IPS DF 19.7 (cell line): ENCODE measurements at places on chromosomes 13 and 19.

DNA sequence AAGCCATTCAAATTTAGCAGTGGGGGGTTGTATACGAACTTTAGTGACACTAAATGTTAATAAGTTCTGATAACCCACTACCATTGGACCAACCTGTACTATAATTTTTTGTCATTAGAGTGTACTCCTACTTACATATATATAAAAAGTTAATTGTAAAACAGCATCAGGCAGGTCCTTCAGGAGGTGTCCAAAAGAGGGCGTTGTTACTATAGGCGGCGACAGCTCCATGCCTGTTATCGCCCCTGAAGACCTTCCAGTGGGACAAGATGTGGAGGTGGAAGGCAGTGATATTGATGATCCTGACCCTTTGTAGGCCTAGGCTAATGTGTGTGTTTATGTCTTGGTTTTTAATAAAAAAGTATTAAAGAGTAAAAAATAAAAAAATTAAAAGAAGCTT lies 27.5 kb downstream of the SPRYD7 start:
- no peak for DNase-seq

- no peak for DNase-seq
Observed at GRCh38 chr19:7288131-7288530, 6.1 kb downstream of the INSR start.

DNA sequence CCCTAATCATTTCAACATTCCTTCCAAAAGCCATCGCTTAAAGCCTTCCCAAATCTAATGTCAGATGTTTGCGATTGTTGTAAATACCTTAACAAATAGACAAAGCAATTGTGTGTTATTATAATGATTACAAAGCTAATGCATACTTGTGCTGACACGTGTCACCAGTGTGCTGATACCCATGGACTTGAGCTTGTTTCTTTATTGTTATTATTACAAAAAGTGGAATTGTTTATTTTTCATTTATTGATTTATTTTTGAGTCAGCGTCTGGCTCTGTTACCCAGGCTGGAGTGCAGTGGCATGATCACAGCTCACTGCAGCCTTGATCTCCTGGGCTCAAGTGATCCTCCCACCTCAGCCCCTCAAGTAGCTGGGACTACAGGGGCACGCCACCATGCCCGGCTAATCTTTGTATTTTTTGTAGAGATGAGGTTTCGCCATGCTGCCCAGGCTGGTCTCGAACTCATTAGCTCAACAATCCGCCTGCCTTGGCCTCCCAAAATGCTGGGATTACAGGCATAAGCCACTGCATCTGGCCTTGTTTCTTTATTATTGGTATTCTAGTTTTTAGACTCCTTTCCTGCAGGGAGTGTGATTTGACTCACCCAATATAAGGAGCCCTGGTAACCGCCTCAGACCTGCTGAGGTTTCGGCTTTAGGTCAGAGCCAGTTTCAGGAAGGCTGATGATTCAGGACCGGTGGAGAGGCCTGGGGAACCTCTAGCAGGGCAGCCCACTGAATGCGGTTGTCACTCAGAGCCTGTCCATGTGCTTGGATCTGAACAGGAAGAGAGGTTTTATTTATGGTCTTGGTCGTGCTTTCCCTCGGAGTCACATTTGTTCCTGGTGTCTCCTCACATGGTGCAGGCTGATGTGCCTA lies 2.1 kb upstream of the FBXO17 start:
- DNase-seq, result no peak

DNA sequence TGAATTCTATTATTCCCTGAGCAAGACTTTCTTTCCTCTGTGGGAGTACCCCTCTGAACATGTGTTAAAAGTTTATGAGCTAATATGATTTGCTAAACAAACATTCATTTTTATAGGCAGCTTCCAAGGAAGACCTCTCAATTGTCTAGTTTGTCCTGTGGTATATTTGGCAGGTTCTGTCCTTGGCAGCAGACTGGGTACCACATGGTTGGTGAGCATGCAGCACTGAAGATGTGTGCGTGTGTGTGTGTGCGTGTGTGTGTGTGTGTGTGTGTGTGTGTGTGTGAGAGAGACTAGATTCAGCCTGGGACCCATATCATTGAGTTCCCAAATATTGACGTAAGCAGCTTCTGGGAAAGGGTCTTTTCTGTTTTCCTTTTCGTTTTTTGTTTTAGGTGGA lies 24.0 kb downstream of the FGF9 start:
- DNase-seq, result no peak

GRCh38 chr13:46894568-46894967 lies 2.3 kb downstream of the HTR2A start:
- DNase-seq, result no peak

DNA sequence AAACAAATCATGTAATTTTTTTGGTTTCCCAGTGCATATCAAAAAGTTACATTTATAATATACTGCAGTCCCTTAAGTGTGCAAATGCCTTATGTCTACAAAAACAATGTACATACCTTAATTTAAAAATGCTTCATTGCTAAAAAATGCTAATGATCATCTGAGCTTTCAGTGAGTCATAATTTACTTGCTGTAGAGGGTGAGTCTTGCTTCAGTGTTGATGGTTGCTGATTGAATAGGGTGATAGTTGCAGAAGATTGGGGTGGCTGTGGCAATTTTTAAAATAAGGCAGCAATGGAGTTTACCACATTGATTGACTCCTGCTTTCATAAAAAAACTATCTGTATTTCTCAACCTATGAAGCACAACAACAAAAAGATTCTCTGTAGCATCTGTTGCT lies 613.9 kb downstream of the TBC1D4 start:
- DNase-seq, result no peak

GRCh38 chr19:35460608-35461007 lies 12.6 kb downstream of the FFAR2 start:
- no peak for DNase-seq

- no peak for DNase-seq
Observed at GRCh38 chr13:32647926-32648325, 61.7 kb downstream of the PDS5B start.

DNA sequence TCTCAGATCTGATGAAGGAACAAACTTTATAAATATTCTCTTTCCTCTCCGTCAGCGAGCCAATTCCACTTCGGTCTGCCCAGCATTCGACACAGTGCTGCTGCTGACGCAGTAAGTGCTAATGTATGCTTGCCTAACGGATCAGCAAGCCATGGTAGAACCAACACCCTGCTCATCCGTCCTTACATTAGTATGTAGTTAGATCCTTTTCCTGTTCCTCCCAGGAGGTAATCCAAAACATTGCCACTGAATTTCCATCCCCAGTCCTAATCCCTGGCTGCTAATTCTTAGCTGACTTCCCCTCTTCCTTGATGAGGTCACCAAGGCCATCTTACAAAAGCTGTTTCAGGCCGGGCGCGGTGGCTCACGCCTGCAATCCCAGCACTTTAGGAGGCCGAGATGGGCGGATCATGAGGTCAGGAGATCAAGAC lies 88.0 kb downstream of the STARD13 start:
- no peak for DNase-seq

DNA sequence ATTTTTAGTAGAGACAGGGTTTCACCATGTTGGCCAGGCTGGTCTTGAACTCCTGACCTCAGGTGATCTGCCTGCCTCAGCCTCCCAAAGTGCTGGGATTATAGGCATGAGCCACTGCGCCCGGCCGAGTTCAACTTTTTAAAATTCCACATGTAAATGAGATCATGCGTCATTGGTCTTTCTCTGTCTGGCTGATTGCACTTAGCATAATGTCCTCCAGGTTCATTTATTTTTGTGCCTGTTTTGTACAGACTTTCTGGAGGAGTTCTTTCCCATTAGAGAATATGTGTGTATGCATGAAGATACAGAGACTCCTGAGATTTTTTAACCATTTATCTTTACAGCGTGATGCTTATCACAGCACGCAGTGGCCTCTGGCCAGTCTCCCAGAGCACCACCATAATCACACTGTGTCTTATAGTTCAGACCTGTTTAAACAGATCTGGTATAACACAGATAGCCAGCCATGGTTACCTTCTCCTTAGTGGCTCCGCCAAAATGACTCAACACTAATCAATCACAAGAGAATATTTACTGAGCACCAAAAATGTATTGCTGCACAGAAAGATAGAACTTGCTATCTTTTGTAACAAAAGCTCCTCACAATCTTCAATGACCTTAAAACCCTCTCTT lies 11.4 kb upstream of the STARD13 start:
- no peak for DNase-seq

- DNase-seq, result no peak
Observed at GRCh38 chr19:8610936-8611300, 403 bp upstream of the ADAMTS10 start.

DNA sequence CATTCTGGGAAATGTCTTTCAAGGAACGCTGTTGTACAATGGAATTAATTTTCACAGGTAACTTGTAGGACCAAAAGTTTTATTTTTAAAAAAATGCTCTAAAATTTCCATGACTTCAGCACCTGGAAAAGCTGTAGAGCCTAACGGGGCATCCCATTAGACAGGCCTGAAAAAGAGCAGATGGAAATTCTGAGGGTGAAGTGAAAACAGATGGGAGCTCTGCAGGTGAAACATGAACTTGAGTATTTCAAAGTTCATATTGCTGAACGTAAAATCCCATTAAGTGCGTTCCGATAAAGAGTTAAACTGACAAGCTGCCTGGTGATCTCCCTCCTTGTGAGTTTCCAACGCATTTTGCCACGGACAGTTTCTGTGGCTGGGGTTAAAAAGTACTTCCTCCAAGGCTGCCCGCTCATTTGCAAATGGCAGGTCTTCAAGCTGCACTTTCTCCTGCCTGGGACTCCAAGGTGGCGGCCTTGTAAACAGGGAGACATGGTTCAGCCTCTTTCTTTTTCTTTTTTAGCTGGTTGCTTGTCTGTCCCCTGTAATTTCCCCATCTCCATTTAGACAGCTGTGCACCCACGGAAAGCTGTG lies 450.4 kb downstream of the FGF9 start:
- no peak for DNase-seq

DNA sequence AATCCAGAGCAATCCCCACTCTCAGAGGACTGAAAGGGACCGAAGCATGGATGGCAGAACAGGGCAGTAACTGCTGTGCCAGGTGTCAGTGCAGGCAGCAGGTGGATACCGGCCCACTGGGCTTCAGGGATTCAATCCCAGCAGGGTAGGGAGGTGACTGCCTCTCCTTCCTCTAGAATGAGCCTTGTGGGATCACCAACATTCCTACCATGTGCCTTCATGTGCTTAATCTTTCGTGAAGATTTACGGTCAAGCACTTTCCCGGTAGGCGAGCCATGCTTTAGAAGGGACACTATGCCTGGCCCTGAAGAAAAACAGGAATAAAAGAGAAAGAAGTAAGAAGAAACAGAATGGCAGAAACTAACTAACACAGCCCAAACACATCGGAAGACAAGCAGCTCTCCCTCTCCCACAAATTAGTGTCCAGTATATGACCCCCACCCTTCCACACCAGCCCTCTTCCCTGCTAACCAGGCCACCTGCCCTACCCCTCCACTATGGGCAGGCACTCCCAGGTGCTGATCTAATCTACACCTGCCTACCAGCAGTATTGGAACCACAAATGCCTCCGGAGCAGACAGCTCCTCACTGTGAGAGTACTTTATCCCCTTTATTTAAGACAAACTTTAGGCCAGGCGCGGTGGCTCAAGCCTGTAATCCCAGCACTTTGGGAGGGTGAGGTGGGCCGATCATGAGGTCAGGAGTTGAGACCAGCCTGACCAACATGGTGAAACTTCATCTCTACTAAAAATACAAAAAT lies 162.5 kb downstream of the NUFIP1 start:
- no peak for DNase-seq

GRCh38 chr13:32849369-32849768 lies 166.9 kb upstream of the KL start:
- no peak for DNase-seq

DNA sequence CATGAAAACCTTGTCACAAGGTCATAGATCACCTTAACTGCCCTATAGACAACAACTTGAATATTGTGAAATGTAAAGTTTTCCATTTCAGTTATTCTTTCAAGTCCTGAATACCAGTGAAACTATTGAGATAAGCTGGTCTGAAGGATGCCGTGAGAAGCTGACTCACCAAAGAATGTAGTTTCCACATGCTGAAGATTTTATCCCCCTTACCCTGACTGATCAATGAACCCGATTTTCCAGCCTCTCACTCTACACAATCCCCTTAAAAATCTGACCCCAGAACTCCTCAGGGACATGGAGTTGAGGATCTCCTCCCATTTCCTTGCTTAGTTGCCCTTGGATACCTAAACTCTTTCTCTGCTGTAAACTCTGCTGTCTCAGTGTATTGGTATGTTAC lies 67.5 kb downstream of the POSTN start:
- DNase-seq, result no peak

- no peak for DNase-seq
Observed at GRCh38 chr13:27810009-27810408, 17.7 kb downstream of the GSX1 start.

GRCh38 chr13:59494560-59494970 lies 669.2 kb downstream of the DIAPH3 start:
- DNase-seq, result no peak

DNA sequence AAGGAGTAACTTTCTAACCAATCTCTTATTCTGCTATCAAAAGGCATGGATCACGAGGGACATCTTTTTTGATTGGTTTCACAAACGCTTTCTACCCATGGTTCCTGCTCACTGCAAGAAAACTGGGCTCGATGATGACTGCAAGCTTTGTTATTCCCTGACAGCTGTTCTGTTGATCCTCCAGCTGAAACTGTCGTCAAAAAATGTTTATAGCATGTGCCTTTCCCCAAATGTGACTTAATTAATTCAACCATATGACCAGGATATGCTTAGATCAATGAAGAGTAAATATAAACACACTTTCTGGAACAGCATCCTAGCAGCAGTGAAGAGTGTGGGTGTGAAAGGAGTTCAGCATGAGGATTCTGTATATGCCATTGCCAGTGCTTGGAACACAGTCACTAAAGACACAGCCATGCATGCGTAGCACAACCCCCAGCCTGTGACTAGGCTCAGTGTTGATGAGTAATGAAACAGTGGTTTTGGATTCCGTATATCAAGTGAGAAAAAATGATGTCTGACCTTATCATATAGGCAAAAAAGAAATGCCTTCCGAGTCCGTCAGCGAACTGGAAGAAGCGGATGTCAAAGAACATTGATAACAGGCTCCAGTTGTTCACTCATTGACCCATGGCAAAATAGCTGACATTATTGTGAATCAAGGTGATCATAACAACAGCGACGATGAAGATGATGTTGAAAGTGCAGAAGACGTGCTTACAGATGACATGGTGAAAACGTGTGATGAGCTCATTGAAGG lies 347.4 kb downstream of the FGF9 start:
- no peak for DNase-seq

DNA sequence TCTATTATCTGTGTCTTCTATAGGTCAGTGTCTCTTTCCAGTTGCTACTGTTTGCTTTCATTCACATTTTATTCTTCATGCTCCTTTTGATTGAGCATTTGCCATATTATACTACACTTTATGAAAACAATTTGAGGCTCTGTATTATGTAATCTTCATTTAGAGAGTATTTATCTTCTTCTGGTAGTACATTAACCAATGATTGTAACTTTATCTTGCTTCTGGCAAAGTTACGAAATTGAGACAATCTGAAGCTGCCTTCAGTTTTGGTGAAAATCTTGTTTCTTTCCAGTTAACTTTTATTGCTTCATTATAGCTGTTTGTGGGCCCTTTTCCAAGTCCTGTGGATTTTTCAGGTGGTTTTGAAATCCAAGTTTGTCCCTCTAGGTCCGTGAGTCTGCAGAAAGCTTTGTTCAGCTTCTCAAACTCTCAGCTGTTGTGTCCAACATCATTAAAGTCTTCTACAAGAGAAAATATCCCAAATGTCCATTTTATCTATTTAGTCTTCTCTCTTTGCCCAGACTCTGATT lies 1255.4 kb upstream of the SPRY2 start:
- DNase-seq, result no peak

GRCh38 chr19:47107202-47107952 lies 6.2 kb downstream of the ZC3H4 start:
- no peak for DNase-seq

GRCh38 chr19:46537136-46538097 lies 41.8 kb upstream of the PNMA8B start:
- no peak for DNase-seq

GRCh38 chr19:53177986-53178385 lies 15.2 kb downstream of the ZNF665 start:
- DNase-seq, result no peak
